ENCODE measurements at places on chromosomes 2 and 18. TPM values are rescaled to one million over a fixed set of nuclear protein-coding genes. Genes with fewer than 3 reads are reported as not detected.

Gene DES
- 101 TPM for total RNA-seq

DNA sequence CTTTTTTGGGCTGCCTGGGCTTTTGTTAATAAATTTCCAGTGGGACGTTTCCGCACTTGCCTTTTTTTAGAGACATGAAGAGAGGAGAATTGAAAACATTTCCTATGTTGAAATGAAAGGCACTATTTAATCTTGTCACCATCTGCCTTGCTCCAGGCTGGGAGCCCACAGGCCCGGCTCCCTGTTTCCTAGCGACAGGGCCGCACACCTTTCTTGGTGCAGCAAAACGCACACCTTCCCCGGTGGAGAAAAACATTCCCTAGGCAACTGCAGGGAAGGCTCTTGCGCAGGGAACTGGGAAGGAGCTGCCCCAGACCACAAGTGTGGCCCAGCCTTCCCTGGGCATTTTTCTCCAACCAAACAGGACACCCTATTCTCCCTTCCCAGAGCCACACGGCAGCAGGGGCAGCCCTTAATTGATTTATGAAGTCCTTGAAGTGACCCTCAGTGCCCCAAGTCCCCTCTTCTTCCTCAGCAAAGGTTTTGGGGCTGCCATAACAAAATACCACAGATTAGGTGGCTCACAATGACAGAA lies 132.9 kb upstream of the MSH6 start:
- H3K36me3 ChIP-seq, result no peaks in the 10 kb centered on the region
- no peak for DNase-seq
- H3K4me1 ChIP-seq, result peaks cover 3% of the 10 kb centered on the region
- H3K27me3 ChIP-seq, result no peaks in the 10 kb centered on the region
- no peak overlapping the region for H3K27ac ChIP-seq
- no peak overlapping the region for H3K4me3 ChIP-seq

DNA sequence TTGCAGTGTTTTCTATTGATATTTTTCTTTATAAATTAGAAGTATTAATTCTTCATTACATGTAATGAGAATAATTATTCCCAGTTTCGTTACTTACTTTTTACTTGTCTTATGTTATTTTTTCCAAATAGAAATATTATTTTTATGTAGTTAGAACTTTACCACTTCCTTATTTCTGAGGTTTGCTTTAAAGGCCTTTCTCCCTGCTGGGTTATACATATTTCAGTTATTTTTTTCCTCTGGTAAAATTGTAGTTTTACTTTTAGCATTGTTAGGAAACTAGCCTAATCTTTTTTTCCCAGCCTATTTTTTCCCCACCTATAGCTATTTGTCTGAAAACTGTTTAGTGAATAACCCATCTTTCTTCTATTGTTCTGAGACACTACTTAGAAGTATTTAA lies 17.1 kb downstream of the RNF144A start:
- H3K27ac ChIP-seq, result no peak overlapping the region
- DNase-seq, result no peak
- H3K27me3 ChIP-seq, result no peaks in the 10 kb centered on the region
- H3K4me1 ChIP-seq, result peaks cover 30% of the 10 kb centered on the region
- H3K36me3 ChIP-seq, result no peaks in the 10 kb centered on the region

GRCh38 chr18:24053211-24053610 lies 38.7 kb downstream of the TTC39C start:
- no peak for DNase-seq
- no peaks in the 10 kb centered on the region for H3K27me3 ChIP-seq
- H3K27ac ChIP-seq, result no peak overlapping the region
- no peak overlapping the region for H3K4me3 ChIP-seq
- no peaks in the 10 kb centered on the region for H3K36me3 ChIP-seq
- H3K4me1 ChIP-seq, result no peaks in the 10 kb centered on the region

Gene CYS1
- 0.60 TPM for total RNA-seq

Gene GCG
- not detected for total RNA-seq

- peak overlapping the region; percentile 22 for H3K4me3 ChIP-seq
- H3K27ac ChIP-seq, result no peak overlapping the region
- DNase-seq, result no peak
These were observed 32.0 kb upstream of the INHBB start for GRCh38 chr2:120313695-120314615.

Gene KCNIP3
- 4.5 TPM for total RNA-seq

DNA sequence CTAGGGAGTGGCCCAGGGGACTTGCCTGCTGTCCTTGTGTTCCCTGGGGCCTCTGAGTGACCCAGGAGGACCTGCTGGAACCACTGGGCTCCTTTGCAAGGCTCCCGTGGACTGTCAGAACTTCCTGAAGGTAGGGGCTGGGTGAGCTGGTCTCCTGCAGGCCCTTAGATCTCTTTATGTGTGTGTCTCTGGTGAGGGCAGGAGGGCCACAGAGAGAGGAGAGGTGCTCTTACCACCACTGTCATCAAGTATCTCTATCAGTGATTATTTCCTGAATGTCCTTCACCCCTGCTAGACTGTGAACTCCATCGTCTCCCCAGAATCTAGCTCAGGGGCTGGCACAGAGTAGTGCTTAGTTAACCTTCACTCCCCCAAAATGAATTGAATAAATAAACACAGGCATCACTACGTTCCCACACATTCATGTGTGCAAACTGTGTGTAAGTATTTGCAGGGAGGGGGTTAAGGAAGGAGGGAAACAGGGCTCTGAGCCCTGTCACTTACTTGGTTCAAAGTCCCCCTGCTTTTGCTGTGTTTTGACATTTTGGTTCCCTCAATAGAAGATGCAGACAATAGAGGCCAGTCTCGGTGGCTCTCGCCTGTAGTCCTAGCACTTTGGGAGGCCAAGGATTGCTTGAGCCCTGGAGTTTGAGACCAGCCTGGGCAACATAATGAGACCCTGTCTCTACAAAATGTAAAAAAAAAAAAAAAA lies 100.8 kb upstream of the HAAO start:
- no peaks in the 10 kb centered on the region for H3K36me3 ChIP-seq
- H3K27me3 ChIP-seq, result no peaks in the 10 kb centered on the region
- no peak overlapping the region for H3K4me3 ChIP-seq
- H3K27ac ChIP-seq, result no peak overlapping the region

DNA sequence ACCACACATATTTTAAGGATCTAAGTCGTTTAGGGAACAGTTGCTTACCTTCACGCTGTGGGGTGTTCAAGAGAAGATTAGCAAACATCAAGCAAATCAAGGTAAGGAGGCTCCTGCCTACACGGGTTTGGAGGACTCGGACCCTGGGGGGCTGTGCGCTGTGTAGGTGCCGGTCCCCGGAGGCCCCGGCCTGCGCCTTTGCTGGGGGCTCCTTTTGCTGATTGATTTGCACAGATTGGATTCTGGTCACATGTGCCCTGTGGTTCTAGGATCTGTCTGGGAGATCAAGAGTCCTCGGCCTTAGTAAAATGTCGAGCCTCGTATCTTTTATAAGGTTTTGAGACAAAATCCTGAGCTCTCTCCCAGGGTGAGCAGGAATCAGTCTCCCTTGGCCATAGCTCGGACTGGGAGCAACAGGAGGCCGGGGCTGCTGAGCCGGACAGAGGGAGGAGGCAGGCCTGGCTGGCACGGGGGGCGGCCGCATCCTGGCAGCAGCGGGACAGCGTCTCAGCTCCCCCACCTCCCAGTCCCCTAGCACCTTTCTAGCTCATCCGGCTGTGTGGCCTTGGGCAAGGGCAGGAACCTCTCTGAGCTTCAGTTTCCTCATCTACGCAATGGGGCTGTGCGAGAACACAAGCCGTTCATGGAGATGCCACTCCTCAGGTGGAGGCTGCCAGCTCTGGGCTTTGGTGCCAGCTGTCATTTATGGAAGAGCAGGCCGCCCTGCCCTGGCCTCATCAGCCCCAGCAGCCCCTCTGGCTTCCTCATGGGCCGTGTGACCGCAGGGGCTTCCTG lies 147.2 kb downstream of the MBP start:
- no peak overlapping the region for H3K27ac ChIP-seq
- peaks cover 4% of the 10 kb centered on the region for H3K4me1 ChIP-seq
- DNase-seq, result no peak
- H3K36me3 ChIP-seq, result no peaks in the 10 kb centered on the region
- H3K4me3 ChIP-seq, result no peak overlapping the region

Gene TCF23
- total RNA-seq, result 0.50 TPM

- no peaks in the 10 kb centered on the region for H3K27me3 ChIP-seq
- no peak overlapping the region for H3K27ac ChIP-seq
- H3K4me1 ChIP-seq, result no peaks in the 10 kb centered on the region
- no peak for DNase-seq
- H3K36me3 ChIP-seq, result no peaks in the 10 kb centered on the region
These were observed 49.2 kb upstream of the NXPH2 start for GRCh38 chr2:138829326-138829919.

Gene OR6B2
- not detected for total RNA-seq

DNA sequence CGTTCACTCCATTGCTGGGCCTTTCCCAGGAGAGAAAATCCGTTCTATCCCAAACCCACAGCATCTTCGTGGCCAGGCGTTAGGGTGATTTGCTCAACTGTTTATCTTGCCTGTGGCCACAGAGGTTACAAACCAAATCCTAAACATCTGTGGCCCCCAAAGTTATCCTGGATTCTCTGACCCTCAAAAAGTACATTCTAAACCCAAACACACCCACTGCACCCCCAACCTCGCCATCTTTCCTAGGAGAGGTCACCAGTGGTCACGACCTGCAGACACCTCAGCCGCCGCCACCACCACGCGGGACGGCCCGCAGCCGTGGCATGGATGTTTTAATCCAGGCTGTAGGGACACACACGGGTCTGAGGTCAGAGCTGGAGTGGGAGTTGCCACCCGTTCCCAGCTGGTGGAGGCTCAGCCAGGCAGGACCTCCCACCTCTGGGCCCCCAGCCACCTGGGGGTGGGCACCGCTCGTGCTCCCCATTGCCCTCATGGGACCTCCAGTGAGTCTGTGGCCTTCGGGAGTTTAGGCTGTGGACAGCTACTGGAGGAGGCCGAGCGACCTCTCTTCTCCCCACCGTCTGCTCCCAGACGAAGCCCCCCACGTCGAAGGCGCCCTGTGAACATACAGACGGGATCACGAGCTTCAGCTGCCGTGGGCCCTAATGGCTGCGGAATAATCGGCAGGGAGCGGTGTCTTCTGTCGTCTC lies 72.0 kb downstream of the KCNG2 start:
- peak; percentile 65 for DNase-seq
- H3K27me3 ChIP-seq, result peaks cover 24% of the 10 kb centered on the region
- H3K4me3 ChIP-seq, result no peak overlapping the region
- no peaks in the 10 kb centered on the region for H3K4me1 ChIP-seq

Measured in left lung (tissue), 14 donors.